ENCODE measurements at places on chromosomes 1 and 21.

- no peak for DNase-seq
Measured at GRCh38 chr1:226166341-226166740, 20.2 kb downstream of the ACBD3 start.

GRCh38 chr1:192904438-192904895, 95.6 kb downstream of the RGS2 start:
- DNase-seq = no peak

DNA sequence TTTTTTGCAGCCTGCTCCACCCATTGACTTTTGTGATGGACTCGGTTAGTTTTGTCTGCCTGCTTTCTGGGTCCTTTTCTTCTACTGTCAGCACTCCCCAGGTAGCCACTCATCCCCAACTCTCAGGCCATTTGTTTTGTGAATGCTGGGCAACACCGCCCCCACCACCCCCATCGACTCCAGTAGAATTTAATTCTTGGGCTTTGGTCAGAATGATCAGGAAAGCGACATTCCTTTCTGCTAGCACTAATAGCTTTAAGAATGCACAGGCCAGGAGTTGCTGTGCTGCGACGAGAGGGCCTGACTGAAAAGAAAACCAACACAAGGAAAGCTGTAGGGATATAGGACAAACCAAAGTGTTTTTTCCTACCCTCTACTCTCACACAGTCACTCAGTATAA, 144.4 kb downstream of the CDC7 start:
- no peak for DNase-seq

DNA sequence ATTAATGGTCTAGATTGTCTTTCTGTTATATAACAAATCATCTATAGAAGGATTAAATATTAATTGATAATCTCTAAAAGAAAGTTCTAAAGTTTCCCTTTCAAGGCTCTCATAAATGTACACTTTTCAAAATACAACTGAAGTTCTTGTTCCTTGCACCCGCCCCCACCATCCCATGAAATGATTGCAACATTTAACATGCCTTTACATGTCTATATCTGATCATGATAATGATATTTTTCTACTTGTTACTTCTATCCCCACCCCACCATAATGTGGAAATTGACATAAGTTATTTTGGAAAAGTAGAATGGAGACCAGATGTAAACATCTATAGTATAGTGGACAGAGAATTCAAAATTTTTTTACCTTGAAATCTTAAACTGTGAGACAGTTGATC, 186.6 kb downstream of the NTNG1 start:
- no peak for DNase-seq

- DNase-seq = no peak
Measured at GRCh38 chr1:55726994-55727393, 511.8 kb upstream of the USP24 start.

GRCh38 chr1:45134461-45134873, 71.9 kb downstream of the ZSWIM5 start:
- DNase-seq = no peak

DNA sequence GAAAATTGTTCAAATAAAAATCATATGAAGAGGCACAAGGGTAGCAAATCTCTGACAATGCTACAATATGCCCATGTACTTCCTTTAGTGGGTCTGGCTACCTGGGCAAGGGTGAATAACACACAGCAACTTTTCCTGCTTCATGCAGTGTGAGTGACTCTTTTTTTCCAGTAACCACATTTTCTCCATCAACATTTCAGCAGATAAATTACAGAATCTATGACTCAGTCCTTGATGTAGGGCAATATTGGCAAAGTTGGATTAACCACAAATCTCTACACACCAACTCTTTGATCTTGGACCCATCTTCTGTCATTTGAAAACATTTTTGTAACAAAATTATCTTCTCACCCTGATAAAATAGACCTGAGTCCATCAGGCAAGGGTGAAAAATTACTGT, 31.7 kb downstream of the ERICH3 start:
- no peak for DNase-seq

- no peak for DNase-seq
Measured at GRCh38 chr21:19609611-19610010, 1206.0 kb upstream of the TMPRSS15 start.

DNA sequence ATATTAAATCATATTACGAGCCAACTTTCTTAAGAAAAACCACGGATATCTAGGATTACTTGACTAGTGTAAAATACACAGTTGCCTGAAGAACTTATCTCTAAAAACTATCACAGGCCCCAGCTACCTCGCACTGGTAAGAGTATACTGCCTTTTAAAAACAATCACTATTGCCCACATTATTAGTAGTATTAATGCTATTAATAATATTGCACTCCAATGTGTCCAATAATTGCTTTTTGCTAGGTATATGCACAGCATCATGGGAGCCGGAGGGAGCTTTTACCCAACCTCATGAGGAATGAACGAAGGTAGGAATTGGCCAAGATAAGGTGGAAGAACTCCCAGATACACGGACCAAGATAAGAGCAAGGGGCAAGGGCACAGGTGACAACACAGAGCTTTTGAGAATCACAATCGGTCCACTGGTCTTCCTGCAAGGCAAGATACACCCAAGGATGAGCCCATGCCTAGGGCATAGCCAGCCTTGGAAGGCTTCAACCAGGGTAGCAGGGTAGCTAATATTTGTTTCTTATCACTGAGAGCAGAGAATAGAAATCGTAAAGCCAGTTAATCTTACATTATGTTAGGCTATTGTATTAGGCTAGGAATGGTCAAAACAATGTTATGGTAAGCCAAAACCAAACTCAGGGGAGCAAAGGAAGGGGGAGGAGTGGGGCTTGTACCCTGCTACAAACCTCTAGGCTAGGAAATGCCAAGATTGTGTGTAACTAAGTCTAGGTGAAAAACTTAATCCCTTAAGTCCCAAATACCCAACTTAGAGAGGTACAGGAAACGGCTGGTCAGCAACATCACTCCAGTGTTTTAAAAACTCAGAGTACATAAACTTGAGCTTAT, 9.4 kb downstream of the GLUL start:
- DNase-seq = no peak

- DNase-seq = no peak
Measured at GRCh38 chr1:183246436-183246835, 60.4 kb downstream of the LAMC2 start.

DNA sequence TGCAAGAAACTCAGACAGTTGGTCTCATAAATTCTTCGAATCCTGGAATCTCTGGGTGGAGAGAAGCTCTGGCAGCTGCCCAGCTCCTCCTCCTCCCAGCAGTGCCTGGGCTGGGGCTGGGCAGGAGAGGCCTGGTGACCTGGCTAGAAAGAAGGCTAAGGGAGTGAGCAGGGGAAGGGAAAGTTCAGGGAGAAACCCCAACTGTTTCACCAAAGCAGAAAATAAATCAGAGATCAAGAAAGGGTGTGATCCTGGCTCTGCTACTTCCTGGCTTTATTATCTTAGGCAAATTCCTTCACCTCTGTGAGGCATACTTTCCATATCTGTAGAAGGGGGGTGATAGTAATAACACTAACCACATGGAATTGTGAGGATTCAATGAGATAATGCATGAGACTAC, 8.8 kb upstream of the COL16A1 start:
- no peak for DNase-seq

- no peak for DNase-seq
Measured at GRCh38 chr1:98672189-98672588, 10.7 kb downstream of the SNX7 start.

DNA sequence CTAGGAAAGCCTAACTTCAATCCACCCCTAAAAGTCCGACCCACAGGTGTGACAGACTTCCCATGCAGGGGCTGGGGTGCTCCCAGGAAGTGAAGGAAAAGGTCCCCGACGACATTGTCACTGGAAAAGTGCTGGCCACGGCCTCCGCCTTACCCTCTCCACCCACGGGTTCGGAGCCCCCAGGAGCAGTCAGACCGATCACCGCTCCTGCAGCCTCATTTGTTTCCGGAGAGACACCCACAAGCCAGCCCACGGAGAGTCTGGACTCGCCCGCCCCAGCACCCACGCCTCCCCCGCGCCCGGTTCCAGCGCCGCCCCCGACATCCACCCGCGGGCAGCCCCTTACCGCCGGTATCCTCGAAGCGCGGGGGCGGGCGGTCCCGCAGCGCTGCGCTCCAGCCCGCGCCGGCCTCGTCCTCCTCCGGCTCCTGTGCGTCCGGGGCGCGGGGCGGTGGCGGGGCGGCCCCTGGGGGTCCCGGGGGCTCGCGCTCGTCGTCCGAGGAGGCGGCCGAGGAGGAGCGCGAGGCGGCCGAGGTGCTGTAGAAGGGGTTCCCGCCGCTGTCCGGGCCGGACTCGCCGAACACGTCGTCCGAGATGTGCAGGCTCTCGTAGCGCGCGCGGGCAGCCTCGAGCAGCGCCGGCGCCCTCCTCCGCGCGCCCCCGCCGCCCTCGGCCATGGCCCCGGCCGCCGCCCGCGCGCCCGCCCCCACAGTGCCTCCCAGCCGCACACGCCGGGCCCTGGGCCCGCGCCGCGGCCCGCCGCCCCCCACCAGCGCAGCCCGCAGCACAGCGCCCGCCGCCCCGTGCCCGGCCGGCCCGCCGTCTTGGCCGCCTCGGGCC, 660 bp downstream of the PGBD5 start:
- DNase-seq = no peak

DNA sequence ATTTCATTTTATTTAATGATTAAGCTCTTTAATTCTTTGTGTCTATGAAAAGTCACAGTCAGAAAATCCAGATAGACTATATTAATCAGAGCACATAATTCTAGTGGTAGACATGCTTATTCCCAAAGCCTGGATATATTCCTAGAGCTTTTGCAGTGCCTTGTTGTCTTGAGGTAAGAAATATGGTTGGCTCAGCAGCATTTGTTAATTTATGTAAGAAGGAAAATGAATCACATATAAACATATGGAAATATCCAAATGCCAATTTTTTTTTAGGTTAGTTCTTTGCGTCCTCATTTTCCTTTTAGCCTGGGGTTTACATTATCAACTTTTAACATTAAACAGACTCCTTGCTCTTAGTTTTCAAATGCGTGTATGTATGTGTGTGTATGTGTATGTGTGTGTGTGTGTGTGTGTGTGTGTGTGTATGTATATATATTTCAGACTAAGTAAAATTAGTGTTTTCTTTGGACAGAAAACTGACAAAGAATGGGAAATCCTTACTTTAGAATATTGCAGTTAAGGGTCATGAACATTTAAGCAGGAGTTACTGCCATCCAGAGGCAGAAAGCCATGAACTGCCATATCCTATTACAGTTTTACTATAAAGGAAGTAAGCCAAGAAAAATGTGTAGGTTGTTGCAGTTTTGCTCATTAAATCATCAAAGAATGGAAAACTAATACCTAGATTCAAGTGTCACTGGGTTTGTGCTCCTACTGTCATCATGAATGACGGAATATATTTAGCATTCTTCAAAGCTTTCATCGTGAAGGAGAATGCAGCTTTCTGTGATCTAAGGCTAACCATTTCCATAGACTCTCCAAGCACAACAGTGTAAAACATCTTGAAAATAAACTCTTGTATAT, 477.1 kb upstream of the NR5A2 start:
- DNase-seq = no peak

- DNase-seq = no peak
Measured at GRCh38 chr1:203038217-203038741, 12.0 kb downstream of the PPFIA4 start.

DNA sequence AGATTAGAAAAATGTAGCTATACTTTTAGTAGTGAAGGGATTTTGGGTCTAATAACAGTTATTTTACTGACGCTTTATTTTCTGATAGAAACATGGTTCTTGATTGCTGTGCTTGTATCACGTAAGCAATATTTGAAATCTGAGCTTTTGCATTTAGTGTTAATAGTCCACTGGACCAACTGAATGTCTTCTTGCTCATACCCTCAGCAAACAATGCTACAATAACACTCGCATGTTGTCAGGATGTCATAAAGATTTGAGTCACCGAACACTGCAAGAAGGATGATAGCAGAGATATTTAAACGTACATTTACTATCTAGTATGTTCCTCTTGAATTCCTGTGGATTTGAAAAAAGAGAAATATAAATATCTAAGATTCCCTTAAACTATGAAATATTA, 7.5 kb downstream of the DYRK1A start:
- DNase-seq = no peak

- peak; percentile 22 for DNase-seq
Measured at GRCh38 chr1:235207209-235207565, 46.1 kb upstream of the RBM34 start.

- DNase-seq = no peak
Measured at GRCh38 chr1:193036337-193037047, 22.7 kb downstream of the UCHL5 start.

GRCh38 chr1:181257117-181257516, 168.6 kb downstream of the IER5 start:
- no peak for DNase-seq

- no peak for DNase-seq
Measured at GRCh38 chr1:200899954-200900867, 5.5 kb downstream of the INAVA start.

DNA sequence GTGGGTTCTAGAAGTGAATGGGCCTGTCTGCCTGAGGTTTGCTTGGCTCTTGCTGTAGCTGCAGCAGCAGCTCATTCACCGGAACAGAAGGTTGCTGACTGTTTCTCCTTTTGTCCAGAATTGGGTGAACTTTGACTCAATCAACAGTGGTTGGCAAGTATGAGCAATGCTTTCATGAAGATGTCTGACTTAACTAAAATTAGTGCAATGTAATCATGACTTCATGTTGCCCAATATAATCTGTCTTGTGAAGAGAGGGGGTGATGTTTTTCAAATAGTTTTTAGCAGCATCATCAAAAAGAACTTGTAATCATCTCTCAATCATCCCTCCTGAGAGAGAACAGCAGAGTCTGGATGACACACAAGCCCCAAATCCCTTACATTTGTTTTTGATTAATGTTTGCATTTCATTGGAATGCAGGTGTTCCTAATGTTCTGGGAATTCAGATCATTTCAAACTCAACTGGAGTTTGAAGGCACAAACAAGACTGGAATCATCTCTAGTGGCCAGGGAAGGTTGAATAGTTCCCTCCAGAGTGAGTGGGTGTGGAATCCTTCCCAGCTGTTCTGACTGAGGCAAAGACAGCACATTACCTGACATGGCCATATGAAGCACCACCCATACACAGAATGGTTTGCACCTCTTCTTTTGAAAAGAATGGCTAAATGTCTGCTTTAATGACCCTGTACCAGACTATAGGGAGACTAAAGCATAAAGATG, 82.9 kb downstream of the HLX start:
- no peak for DNase-seq

DNA sequence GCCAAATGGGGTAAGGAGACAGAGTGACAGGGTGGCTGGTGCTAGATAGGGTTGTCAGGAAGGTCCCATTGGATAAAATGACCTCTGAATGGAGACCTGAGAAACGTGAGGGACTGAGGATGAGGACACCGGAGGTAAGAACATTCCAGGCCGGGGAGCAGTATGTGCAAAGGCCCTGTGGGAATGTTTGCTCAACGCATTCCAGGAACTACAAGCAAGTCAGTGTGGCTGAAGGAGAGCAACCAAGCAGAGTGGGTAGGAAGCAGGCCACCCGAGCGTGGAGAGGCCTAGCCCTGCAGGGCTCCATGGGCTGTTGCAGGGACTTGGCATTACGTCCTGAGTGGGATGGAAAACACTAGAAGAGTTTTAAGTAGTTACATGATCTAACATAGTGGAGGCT, 185.6 kb downstream of the ZBTB18 start:
- no peak for DNase-seq

GRCh38 chr1:158026651-158027050, 33.2 kb downstream of the KIRREL1 start:
- DNase-seq = no peak

Measured in activated naive CD8-positive, alpha-beta T cell treated with anti-CD3 and anti-CD28 coated beads, Interleukin-2, amount 50 U/mL, for 24 hours (primary cell).